Stimulated activated CD4-positive, alpha-beta T cell treated with anti-CD3 and anti-CD28 coated beads, TNF-alpha, amount 100 ng/mL, for 1 hour (primary cell): ENCODE measurements at places on chromosomes 5 and 9.

GRCh38 chr5:81308836-81309235 is 7.4 kb downstream of the ZCCHC9 start:
- DNase-seq: no peak

DNA sequence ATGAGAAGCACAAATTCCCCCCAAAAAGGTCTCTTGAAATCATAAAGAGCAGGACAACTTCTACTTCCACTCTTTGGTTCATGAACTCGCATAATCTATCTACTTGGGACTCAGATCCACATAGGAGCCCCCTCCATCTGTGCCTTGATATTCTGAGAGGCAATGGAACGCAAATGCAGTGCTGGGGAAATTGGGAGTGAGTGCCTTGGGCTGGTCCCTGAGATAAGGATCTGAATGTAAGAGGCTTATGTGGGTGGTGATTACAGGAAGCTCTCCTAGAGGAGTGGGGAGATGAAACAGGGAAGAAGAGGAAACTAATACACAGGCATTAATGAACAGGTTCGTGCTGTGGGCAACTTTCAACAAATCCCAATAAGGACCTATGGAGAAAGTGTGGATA is 285.6 kb downstream of the RASEF start:
- DNase-seq: no peak

DNA sequence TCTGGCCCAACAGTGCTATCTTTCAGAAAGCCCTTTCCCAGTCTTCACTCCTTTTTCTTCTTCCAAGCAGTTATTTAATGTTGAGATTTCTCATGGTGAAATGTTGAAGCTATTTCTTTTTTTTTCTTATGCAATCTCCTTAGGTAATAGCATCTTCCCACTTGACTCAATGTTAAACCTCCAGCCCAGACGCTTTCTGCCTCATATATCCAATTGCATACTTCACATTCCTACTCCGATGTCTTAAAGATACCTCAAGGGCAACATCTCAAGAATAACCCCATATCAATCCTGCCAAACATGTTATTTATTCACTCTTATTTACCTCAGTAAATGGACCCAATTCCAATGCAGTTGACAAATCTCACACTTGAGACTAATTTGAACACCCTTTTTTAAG is 187.3 kb downstream of the CDH12 start:
- DNase-seq: no peak

GRCh38 chr5:101806410-101806809 is 489.7 kb downstream of the SLCO4C1 start:
- no peak for DNase-seq

- DNase-seq: no peak
Measured at GRCh38 chr5:135886136-135886535, 9.5 kb downstream of the IL9 start.

DNA sequence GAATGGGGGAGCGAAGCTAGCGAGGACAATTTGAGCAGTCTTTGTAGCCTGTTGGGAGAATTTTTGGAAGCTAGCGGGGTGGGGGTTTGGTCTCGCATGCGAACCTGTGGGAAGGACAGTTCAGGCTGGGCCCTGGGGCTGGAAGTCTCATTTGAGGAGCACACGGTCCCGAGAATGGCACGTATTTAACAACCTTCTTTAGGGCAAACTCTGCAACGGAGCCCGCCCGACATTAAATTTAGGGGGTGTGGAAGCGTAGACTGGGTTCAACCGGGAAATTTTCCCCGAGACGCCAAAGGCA is 35.2 kb upstream of the NFIB start:
- no peak for DNase-seq
